GM12891 (cell line): ENCODE measurements at places on chromosomes 1 and 21.

DNA sequence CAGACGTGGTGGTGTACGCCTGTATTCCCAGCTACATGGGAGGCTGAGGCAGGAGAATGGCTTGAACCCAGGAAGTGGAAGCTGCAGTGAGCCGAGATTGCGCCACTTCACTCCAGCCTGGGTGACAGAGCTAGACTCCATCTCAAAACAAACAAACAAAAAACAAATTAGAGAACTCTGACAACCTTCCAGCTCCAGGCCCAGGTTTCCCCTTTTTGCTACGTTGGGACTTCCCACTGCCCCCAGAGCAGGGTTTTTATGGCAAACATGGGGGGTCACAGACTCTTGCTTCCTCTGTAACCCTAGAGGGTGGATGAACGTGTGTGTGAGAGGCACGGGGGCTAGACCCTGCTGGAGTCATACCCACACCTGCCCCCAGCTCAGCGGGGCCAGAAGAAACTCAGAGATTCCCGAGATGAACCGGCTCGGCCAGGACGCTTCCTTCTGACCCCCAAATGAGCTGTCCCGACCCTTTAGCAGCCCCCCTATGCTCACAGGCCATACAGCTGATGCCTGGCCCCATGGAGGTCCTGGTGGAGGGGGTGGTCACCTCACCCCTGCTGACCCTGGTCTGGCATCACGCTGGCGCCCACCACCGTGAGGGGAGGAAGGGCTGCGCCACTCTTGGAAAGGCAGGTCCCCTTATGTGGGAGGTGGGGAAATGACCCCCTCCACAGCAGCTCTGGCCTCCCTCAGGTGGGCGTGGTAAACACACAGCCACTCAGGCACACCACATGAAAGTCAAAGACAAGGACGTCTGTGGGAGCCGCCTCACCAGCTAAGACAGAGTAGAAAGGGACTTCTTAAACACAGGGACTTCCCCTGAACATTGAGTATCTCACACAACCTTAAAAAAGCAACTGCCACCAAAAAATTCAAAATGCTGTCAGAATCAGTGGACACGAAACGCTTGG lies 7.1 kb downstream of the GPR157 start:
- no peak for DNase-seq

GRCh38 chr1:116759636-116760035 lies 5.4 kb downstream of the CD2 start:
- no peak for DNase-seq

DNA sequence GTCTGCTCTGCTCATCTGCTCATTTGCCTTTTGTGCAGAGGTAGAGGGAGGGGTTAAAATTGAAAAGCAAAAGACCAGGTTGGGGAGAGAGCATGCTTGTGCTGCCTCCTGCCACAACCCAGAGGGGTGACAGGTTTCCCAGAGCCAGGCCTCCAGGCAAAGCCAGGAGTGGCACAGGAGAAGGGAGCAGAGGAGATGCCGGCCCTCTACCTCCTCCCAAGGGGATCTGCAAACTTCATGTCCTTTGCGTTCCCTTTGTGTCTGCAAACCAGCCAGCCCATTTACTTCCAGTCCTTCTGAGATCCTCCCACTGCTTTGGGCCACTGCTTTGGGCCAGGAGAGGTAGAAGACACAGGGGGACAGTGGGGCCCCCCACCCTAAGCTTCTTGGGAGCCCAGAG lies 67.8 kb downstream of the EPHB2 start:
- DNase-seq = no peak

DNA sequence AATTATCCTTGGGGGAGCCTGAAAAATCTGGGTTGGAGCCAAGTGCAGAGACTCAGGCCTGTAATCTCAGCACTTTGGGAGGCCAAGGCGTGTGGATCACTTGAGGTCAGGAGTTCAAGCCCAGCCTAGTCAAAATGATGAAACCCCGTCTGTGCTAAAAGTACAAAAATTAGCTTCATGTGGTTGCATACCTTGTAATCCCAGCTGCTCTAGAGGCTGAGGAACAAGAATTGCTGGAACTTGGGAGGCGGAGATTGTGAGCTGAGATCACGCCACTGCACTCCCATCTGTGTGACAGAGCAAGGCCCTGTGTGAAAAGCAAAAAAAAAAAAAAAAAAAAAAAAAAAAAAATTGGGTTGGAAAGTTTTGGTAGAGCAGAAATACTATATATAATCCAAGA lies 1563.6 kb upstream of the PRMT6 start:
- DNase-seq = no peak

GRCh38 chr21:38796424-38796823 lies 9.3 kb upstream of the ETS2 start:
- no peak for DNase-seq

DNA sequence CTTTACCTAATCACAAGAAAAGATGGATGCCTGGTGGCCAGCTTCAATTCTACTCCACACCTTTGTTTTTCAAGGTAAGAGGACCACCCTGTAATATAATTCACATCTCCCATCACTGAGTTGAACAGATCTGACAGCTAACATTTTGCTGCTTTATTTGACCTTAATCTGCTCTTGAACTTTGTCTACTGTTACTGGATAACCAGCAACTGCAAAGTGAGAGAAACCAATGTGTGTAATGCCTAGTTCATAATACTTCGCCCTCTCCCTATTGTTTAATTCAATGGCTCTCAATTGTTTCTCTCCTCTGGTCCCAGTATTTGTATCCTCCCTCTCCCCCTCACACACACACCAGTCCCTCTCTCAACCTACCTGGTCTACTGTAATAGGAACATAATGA lies 214.4 kb downstream of the DAB1 start:
- DNase-seq = no peak

DNA sequence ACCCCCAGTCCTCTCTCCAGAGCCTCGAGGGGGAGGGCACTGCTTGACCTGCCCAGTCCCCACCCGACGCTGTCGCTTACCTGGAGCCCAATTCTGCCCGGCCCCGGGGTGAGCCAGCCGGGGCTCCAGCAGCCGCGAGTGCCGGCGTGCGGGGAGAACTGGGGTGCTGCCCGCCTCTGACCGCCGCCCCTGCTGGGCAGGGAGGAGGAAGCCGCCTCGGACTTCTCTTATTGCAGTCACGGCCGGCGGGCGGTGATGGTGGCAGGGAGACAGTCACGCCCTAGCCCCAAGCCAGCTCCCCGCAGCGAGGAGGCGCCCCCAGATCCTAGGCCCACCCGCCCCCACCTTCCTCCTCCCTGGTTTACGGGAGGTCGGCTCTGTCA lies at the start of gene FGR:
TSS of gene FGR (minus strand) at position 201 of the 383 bp plus-strand sequence. CDS start 11,269 bp downstream, outside the sequence.
- DNase-seq = no peak

DNA sequence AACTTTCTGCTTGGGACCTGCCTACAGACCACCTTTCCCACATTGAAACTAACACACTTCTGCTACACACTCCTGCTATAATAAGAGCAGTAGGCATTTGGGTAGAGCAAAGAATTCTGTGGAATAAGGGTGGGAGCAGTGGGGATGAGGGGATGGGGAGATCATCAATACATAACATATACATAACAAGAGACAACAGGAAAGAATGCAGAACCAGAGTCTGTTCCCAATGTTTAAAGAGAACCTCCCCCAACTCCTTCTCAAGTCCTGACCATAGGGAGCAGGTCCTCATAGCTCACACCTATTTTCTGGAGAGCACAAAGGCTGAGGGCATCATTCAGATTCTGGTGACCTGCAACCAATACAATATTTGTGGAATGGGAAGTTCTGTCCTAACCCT lies 121.6 kb upstream of the BARHL2 start:
- no peak for DNase-seq

DNA sequence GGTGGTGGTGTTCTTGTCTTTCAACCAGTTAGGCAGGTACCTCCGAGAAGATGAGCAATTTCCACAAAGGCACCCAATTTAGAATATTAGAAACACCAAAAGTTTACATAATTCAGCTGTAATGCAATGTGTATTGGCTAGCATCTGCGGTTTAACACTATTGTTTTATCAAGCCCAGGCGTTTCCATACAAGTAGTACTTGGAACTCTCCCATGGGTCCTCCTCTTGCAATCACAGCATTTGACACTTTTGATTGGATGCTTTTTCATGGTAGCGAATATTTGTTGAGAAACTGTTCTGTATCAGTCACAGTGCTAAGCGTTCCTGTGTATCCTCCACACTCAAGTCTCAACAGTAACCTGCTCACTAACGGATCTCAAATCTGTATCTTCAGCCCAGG lies 20.1 kb upstream of the MAP1LC3C start:
- no peak for DNase-seq

DNA sequence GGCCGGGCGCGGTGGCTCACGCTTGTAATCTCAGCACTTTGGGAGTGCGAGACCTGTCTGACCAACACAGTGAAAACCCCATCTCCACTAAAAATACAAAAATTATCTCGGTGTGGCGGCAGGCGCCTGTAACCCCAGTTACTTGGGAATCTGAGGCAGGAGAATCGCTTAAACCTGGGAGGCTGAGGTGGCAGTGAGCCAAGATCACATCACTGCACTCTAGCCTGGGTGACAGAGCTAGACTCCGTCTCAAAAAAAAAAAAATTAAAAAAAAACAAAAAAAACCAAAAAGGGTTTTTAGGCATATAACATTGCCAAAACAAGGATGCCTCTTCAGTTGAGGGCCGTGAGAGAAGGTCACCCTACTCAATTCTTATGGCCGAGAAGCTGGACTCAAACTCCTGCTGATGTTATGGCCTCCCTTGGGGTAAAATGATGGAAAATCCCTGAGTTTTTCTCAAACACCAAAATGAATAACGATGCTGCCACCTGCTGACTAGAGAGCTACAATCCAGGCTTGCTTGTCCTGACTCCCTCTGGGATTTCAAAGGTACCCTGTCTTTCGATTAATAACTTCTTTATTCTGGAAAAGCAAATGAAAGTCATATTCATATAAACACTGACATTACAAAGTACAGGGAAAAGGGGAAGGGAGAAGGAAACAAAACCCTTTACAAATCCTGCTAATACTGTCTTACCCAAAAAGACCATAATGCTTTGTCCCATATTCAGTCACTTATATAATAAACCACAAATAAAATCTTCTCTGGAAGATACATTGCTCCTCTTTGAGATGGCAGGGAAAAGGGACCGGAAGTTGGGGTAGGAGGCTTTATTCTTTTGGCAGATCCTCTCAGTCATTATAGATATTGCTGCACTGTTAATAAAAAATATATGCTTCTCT lies 10.7 kb downstream of the RAB42 start:
- DNase-seq = no peak

- no peak for DNase-seq
Observed at GRCh38 chr21:19031953-19032352, 628.4 kb upstream of the TMPRSS15 start.

DNA sequence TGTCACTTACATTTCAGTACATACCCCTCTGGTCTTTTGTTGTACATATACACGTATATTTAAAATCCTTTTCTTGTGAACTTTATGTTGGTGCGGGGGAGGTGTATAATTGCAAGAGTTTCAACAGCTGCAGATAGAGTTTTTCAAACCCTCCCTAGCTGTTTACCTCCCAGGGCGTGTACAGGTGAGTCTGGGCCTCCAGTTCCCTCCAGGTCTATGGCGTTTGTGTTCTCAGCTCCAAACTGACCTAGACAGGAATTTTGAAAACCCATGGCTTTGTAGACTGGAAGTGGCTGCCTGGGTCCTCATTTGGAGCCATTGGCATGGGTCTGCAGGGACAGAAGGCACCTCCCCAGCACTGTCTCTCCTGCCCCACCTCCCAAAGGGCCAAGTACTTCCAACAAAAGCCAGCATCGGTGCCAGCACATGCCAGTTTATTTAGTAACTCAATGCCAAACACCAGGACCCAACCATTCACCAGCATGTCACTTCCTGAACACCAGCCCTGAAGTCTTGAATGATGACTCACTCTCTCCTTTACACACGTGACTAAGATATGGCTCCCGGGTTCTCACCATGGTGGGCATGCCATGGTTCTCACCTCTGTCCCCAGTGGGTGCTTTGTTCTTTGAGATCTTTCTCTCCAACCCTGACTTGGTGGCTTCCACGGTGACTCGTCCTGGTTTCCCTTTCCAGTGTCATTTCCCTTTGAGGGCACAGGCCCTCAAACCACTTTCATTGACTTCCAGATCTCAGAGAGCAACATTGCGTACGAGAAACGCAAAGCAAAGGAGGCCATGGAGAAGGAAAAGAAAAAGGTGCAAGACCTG lies 57.3 kb upstream of the EFHD2 start:
- no peak for DNase-seq

- no peak for DNase-seq
Observed at GRCh38 chr21:42122808-42123207, 51.7 kb downstream of the UMODL1 start.

- DNase-seq = no peak
Observed at GRCh38 chr1:219302697-219303096, 129.0 kb downstream of the LYPLAL1 start.

- DNase-seq = peak; percentile 13
Observed at GRCh38 chr1:247212012-247212411, 40.2 kb upstream of the ZNF124 start.

DNA sequence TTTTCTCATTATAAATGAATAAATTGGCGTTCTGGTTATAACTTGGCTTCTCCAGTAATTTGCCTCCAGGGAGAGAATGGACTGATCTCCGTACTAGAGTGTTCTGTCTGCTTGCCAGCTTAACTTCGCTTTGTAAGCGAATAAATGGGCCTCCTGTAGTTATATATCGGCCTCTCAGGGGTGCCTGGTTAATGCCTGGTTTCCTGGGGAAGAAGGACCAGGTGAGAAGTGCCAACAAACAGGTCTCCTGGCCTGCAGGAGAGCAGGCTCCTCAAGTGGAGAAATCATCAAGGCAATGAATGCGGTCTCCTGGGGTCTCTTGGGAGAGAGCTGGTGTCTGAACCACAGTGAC lies 107.4 kb upstream of the SERBP1 start:
- no peak for DNase-seq

- no peak for DNase-seq
Observed at GRCh38 chr1:64133036-64133435, 70.4 kb upstream of the UBE2U start.

GRCh38 chr1:147723691-147724323 lies 36.6 kb downstream of the GJA5 start:
- DNase-seq = no peak

GRCh38 chr1:229249854-229250644 lies 20.9 kb upstream of the RAB4A start:
- DNase-seq = no peak

GRCh38 chr1:181038399-181038873 lies 4.7 kb downstream of the MR1 start:
- DNase-seq = no peak

- no peak for DNase-seq
Observed at GRCh38 chr1:41789661-41790330, 128.9 kb downstream of the HIVEP3 start.

- DNase-seq = peak; percentile 26
Observed at GRCh38 chr1:203871114-203871880, 9.9 kb downstream of the SNRPE start.

DNA sequence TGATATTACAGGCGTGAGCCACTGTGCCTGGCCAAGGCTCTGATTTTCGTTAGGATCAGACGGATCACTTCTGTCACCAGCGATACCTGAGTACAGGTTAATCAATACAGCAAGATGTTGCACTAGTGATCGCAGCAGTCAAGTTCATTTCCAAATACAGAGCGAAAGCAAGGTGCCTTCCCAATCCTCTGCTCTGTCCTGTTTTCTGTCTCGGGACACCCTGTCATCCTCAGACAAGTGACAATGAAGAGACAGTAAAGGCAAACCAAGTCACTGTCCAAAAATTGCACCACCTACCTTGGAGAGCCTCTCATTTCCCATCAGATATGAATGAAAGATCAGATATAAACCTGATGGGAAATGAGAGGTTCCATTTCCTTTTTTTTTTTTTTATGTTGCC lies 5.6 kb upstream of the CLDN14 start:
- DNase-seq = no peak
